ENCODE measurements at places on chromosomes 13 and 19. TPM values are rescaled to one million over a fixed set of nuclear protein-coding genes. Genes with fewer than 3 reads are reported as not detected.

GRCh38 chr13:95304453-95304852, 3.2 kb upstream of the ABCC4 start:
- H3K36me3 ChIP-seq, result no peaks in the 10 kb centered on the region
- H3K4me1 ChIP-seq, result peaks cover 20% of the 10 kb centered on the region
- peaks cover 22% of the 10 kb centered on the region for H3K27me3 ChIP-seq
- H3K4me3 ChIP-seq, result no peak overlapping the region
- DNase-seq, result no peak

DNA sequence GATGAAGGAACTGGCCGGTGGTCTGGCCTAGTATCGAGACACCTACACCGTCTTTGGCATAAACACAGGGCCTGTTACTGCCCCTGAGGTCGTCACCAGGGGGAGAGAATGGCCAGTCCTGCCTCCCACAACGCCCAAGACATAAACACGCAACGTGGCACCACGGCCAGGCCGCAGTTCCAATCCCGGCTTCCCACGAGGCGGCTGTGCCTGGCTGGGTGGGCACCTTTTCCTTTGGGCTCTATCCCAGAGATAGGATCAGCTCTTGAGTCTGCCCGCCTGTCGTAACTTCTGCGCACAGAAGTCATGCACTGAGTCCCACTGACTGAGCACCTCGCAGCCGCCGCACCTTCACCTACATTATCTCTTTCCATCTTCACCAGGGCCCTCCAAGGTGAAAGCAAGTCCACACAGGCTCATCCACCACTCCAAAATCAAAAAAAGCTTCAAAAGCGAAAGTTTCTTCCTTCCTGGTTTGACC, 1.1 kb downstream of the MIER2 start:
- peak overlapping the region; percentile 80 for H3K27ac ChIP-seq
- no peak for DNase-seq
- no peaks in the 10 kb centered on the region for H3K27me3 ChIP-seq
- H3K36me3 ChIP-seq, result no peaks in the 10 kb centered on the region

The IQCN gene
- total RNA-seq, result 5.8 TPM

- H3K27ac ChIP-seq, result no peak overlapping the region
- H3K36me3 ChIP-seq, result no peaks in the 10 kb centered on the region
- H3K4me3 ChIP-seq, result no peak overlapping the region
- H3K4me1 ChIP-seq, result peaks cover 3% of the 10 kb centered on the region
Measured at GRCh38 chr19:50830266-50831025, 2.9 kb downstream of the KLK15 start.

The ZNF681 gene
- total RNA-seq, result 2.7 TPM

Measured in left lung (tissue), 14 donors.